NB4 (cell line): ENCODE measurements at places on chromosomes 1 and 21.
A peak's percentile ranks its signal among the peaks of the same experiment; 100 is the strongest.

GRCh38 chr21:36466061-36466511 lies 13.8 kb downstream of the CLDN14 start:
- DNase-seq = no peak

- DNase-seq = peak; percentile 47
Measured at GRCh38 chr1:20948101-20948500, 161.0 kb upstream of the HP1BP3 start.

DNA sequence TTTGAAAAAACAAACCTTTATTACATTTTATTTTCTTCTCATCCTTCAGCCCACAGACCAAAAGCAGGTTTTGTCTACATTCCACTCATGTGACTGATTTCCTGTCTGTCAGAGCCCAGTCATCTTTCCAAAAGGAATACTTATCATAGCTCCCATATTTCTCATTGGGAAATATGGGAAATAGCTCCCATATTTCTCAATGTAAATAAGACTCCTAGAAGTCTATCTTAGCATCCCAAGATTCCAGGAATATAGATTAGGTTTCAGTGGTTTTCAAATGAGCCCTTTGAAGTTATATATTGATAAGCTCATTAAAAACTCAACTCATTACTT lies 19.1 kb upstream of the NRDC start:
- DNase-seq = no peak

DNA sequence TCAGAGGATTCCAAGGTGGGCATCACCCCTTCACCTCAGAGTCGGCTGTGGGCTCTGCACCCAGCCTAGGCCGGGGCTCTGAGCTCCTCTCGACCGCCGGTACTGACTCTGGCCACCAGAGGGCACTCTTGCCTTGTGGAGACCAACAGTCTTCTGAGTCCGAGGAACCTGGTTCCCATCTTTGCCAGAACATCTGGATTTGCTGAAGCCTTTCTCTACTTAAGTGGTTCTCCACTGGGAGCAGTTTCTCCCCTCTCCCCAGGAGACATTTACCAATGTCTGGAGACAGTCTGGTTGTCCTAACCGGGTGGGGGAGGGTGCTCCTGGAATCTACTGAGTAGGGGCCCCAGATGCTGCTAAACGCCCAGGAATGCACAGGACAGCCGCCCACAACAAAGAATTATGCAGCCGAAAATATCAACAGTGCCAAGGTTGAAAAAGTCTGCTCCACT lies 9.4 kb downstream of the ETV3L start:
- DNase-seq = peak; percentile 77

DNA sequence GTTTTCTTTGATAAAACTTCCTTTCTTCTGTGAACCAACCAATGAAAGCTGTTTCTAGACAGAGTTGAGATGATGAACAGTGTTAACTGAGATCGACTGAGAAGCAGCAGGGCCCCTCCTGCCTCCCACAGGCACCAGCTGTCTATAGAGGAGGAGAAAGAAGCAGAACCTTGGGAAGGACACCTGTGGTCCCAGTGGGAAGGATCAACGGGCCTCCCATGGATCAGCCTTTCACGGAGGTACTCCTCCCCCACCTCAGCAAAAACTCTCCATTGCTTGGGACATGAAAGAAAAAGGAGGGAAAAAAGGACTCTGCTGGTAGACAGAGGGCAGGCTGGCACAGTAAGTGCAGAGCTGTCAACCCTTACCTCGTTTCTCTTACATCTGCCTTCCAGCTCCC lies 40.5 kb downstream of the PLPPR5 start:
- DNase-seq = no peak

DNA sequence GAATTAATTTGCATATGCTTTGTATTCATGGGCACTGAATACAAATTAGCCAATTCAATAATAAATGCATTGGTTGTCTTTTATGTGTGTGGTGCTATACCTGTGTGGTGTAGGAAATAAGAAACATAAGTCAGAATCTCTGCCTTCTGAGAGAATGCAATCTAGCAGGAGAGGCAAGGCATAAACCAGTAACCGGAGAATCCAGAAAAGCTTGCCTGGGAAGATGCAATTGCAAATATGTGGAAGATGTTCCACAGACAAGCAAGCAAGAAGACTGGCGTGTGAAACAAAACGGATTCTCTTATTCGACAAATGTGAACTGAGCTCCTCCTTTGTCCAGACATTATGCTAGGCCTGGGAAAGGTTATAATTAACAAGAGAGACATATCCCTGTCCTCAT lies 134.3 kb downstream of the NR5A2 start:
- no peak for DNase-seq

GRCh38 chr1:149916898-149917252 lies 769 bp downstream of the SV2A start:
- DNase-seq = no peak

DNA sequence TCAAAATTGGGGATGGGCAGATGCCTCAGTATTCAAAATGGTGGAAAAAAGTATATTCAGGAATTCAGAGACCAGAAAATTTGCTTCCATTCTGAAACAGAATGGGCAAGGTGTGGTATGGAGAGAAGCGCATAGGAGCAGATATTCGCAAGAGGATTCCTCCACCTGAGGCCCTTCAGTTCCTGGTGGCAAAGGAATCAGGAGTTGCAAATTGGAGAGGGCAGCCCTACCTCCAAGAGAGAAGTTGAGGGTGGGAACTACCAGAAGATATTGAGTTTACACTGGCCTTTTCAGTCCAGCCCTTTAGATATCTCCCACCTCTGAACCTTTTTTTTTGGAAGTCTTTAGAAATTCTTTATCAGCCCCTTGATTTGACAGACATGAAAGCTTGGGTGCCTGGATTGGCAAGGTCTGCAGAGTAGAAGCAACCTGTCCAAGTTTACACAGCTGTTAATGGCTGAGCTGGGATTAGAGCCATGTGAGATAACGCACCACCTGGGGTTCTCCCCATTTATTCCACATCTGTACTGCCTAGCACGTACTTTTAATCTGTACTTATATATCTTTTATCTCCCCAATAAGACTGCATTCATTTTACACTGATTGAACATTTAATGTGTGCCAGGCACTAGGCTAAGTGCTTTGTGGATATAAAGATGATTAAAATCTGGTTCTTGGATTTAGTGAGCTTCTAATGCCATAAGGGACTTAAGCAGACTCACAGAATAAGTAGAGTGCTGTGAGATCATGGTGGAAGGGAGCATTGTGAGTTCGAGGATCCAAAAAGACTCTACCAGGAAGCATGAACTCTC lies 99.5 kb downstream of the NGF start:
- no peak for DNase-seq

- DNase-seq = no peak
Measured at GRCh38 chr1:41537788-41538351, 53.4 kb upstream of the EDN2 start.

GRCh38 chr1:119903443-119903835 lies 7.1 kb upstream of the ADAM30 start:
- no peak for DNase-seq

DNA sequence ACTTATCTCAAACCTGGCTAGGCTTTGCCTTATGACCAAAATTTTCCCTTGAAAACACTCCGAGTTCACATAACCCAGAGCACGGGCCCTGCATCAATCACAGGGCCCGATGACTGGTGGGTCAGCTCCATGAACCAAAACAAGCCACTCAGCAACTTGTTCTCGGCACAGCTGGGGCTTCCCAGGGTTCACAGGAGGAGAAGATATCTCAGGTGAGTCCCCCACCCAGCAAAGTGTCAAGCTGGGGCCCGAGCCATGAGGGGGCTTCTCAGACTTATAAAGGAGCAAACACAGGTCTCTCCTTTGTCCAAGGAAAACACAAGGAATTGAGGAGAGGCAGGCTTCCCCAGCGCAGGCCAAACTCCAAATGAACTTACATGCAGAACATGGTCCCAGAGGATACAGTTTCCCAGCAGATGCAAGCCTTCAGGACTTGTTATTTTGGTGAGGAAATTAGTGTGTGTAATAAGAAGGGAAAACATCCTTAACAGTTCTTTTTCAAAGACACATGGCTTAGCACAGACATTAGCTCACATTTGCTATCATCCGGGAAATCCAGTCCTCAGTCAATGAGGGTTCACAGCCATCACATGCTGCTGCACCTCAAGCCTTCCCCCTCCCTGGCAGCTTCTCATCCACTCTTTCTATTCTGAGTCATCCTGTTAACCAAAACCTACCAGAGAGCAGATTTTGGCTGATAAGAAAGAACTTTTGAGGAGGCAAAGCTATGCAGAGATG lies 98.1 kb upstream of the NFIA start:
- no peak for DNase-seq

DNA sequence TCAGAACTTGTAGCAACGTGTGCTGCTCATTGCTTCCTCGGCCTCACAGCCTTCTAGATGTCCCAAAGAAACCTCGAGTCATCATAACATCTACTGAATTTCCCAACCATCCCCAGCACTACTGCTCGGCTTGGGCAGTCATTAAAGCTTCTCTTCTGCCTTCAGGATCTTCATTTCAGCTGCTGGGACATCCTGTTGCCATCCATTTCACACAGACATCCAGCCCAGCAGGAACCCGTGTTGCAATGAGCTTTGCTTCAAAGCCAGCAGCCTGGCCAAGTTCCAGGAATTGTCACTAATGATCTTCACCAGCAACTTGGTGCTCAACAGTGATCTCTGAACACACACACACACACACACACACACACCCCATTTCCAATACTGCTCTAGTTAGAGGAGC lies 18.5 kb downstream of the WLS start:
- no peak for DNase-seq

DNA sequence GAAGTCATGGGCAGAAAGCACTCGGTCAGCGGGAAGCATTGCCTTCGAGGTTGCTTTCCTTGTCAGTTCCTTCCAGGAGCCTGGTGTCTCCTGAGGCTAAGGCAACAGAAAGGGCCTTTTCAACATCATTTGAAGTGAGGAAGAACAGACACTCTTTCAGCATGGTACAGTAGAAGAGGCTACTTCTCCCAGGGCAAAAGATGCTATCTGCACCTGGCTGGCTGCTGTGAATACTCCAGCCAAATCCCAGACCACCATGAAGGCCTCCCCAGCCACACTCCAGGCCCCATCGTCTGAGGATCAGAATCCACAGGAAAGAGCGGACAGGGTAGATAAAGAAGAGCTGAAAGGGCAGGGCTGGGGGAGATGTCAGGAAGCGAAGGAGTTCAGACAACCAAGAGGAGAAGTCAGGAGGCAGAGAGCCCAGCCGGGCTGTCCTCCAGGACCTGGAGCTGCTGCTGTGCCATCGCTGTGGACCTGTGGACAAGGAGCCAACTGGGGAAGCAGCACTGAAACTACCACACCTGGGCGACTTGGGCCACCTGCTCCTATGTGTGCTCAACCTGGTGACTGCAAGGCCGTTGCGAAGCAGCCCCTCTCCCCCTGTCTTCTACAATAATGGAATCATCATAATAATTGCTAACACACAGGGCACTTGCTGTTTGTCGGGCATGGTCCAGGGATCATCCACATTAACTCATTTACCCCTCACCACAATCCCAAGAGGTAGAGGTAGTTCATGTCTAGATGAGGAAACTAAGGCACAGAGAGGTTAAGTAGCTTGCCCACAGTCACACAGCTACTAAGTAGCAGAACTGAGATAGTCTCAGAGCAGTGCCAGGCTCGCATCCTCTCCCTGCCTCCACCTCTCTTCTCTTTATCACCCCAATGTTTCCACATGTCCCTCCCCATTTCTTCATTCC lies 88.0 kb upstream of the ZBTB40 start:
- no peak for DNase-seq

- no peak for DNase-seq
Measured at GRCh38 chr1:178986204-178986603, 39.5 kb upstream of the FAM20B start.

GRCh38 chr1:28737307-28738132 lies 780 bp downstream of the YTHDF2 start:
- peak; percentile 62 for DNase-seq

GRCh38 chr1:61171346-61171745 lies 89.0 kb downstream of the NFIA start:
- no peak for DNase-seq

DNA sequence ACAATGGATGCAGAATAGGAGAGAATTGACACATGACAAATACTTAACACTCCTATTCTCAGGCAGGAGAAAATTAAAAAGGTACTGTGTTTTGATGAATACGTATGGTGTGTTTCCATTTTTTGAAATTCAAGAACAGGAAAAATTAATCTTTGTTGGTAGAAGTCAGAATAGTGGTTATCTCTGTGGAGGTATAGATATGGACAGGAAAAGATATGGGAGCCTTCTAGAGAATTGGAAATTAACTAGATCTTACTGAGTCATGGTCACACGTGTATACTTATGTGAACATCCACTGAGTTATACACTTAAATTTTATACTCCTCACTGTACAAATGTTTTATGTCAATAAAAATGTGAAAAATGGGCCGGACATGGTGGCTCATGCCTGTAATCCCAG lies 9.9 kb upstream of the TUT4 start:
- DNase-seq = no peak

GRCh38 chr1:88608139-88608943 lies 75.7 kb upstream of the PKN2 start:
- peak; percentile 51 for DNase-seq
